D721Med (cell line): ENCODE measurements at places on chromosomes 2 and 18.

GRCh38 chr2:206657087-206657486 is 14.8 kb downstream of the FAM237A start:
- DNase-seq: no peak

DNA sequence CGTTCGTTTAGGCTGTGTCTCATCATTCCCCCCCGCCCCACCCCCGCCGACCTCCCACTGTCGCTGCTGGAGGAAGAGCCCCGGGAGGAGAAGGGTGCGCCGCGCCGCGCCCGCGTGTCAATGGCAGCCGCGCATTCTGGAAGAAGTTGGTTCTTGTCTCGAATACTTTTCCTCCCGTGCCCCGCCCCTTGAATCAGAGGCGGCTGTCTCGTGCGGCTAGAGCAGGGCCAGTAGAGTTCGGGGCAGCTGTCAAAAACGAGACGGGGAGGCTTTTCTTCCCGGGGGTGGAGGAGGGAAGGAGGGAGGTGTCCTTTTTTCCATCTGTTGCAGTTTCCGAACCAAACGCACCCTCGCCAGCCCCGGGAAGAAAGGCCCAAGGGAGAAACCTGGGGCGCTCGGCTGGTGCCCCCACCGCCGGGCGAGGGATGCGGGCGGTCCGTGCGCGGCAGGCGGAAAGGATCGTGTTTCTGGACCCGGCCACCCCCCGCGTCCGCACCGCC is 410 bp upstream of the TGIF1 start:
- DNase-seq: no peak

DNA sequence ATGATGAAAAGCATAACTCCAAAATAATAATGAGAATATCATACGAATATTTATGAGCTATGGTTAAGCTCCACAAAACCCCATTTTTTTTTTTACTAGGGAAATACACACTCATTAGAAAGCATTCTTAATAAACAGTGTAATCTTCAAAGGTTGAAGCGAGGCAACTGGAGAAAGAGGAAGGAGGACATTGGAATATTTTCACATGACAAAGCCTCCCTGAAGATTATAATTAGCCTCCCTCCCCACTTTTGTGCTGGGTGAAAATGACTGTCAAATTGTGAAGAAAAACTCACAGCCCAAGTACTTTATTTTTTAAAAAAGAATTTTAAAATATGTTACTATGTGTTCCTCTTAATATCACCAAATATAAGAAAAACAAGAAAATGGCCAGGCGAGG is 64.1 kb upstream of the NFU1 start:
- no peak for DNase-seq

DNA sequence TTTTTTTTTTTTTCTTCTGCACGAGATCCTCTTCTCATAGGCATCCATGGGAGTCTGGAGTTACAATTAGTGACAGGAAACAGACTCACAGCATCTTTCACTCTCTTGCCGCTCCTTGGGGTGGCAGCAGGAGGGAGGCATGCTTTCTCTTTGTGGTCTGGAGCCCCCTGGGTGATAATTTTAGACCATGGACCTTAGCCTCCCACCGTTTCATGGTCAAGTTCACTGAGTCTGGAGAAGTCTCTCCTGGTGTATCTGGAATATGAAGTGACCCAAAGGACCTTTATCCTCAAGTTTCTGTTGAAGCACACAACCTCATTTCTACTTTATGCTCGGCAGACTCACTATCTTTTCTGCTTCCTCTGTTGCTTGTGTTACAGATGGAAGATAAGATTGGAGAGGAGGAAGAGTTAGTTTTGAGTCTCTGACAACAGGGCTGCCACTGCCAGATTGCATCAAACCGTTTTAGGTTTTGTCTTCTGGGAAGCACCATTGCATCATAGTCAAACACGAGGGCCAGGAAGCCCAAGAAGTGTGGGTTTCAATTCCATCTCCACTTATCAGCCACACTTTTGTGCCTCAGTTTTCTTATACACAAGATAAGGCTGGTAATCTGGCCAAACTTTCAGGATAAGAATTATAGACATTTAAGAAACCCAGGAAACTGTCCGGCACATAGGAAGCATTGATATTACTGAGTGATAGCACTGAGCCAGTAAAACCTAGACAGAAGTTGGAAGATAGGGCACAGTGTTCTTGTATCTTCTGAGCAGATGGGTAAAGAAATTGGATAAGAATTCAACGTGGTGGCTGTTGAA is 62.3 kb downstream of the ADCYAP1 start:
- no peak for DNase-seq

DNA sequence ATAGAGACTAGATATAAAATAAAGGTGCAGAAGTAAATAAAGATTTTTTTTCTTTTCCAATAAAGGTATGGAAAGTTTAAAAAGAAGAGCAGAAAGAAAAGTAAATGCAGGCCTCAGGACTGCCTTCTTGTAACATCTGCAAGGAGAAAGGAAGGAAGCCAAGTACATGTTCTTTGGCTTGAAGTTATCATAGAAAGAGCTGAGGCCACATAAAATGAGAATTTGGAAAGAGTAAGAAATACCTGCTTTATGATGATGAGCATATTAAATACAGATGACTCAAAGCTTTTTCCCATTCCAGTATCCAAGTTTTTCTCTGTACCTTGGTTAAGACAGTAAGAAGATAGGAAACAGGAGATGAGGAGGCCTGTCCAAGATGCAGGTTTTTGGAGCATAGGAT is 25.3 kb upstream of the UBE2E3 start:
- no peak for DNase-seq
